ENCODE measurements at places on chromosomes 3 and 15. TPM values are rescaled to one million over a fixed set of nuclear protein-coding genes. Genes with fewer than 3 reads are reported as not detected.
A peak's percentile ranks its signal among the peaks of the same experiment; 100 is the strongest.

The LIPC gene
- total RNA-seq = 0.47 TPM

The COL7A1 gene
- total RNA-seq = 0.59 TPM

DNA sequence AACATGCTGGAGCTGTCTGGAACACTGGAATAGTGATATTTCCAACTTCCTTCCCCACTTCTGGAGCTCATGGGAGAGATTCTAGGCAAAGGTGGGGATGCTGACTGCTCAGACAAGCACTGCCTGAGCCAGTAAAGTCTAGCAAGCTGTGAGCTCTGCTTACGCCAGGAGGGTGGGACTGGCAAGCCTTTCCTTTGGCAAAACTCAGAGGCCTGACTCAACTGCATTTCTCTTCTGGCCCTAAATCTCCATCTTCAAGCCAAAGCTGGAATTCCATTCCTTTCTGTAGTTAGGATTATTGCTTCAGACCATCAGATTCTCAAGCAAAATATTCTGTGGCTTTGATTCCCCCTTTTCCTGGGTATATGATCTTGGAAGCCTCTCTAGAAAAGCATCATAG, 20.3 kb upstream of the EPB42 start:
- H3K4me1 ChIP-seq = no peaks in the 10 kb centered on the region
- H3K27ac ChIP-seq = no peak overlapping the region
- H3K4me3 ChIP-seq = no peak overlapping the region
- DNase-seq = no peak
- no peaks in the 10 kb centered on the region for H3K36me3 ChIP-seq

GRCh38 chr3:130979117-130979516, 47.5 kb downstream of the ASTE1 start:
- no peaks in the 10 kb centered on the region for H3K36me3 ChIP-seq
- H3K4me1 ChIP-seq = no peaks in the 10 kb centered on the region
- no peaks in the 10 kb centered on the region for H3K27me3 ChIP-seq

DNA sequence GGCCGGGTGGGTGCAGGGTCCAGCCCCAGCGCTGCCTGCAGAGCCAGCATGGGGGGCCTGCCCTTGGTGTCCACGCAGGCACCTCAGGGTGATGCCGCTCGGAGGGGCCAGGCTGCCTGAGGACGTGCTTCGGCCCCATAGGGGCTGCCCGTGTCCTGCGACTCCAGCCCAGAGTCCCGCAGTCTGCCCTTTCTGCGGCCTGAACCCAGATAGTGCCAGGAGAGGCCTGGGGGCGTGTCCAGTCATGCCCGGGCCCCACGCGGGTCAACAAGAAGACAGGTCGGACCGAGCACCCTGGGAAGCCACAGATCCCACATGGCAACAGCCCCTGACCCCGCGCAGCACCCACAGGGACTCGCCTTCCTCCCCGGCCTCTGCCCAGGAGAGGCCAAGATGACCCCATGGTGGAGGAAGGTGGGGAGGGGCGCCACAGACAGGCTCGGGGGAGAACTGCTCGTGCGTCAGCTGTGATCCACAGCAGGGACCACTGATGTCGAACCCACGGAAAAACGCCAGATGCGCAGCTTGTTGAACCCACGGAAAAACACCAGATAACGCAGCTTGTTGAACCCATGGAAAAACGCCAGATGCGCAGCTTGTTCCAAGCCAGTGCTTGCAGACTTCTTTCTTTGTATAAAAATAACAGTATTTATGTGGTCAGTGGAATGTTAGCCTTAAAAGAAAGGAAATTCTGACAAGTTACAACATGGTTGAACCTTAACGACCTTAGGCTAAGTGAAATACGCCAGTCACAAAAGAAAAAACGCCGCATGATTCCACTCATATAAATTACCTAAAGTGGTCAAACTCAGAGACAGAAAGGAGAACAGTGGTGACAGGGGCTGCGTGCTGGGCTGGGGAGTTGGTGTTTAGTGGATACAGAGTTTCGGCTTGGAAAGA, 28.5 kb downstream of the CYFIP1 start:
- H3K27ac ChIP-seq = no peak overlapping the region
- DNase-seq = no peak
- no peaks in the 10 kb centered on the region for H3K4me1 ChIP-seq

DNA sequence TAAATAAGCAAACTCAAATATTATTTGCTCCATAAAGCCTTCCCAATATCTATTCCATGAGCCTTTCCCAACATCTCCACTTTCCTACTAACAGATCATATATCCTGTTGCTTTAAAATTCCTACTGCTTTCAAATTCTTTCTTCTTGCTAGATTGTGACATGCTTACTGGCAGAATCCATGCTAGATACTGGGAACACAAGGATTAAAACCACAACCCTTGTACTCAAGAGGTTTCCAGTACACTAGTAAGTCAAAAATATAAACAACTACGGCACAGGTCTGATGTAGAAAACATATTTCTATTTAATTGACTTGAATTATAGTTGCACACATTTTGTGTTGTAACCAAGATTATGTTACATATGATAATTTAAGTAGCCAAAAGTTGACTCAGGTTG, 275.0 kb downstream of the ZBTB20 start:
- DNase-seq = no peak
- no peaks in the 10 kb centered on the region for H3K36me3 ChIP-seq
- no peaks in the 10 kb centered on the region for H3K4me1 ChIP-seq
- H3K27ac ChIP-seq = no peak overlapping the region
- no peaks in the 10 kb centered on the region for H3K27me3 ChIP-seq

DNA sequence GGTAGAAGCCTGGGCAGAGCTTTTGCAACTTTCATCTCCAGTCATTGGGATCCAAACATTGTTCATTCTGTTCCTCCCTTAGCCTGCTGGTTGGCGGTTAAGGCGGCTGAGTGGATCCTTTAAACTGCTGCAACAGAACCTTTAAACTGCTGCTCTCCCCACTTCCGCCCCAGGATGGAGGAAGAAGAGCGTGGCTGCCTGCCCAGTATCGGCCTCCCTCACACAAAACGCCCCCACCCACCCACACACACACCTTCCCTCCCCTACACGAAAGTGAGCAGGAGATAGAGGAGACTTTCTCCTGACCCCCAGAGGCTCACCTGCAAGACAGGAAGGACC, 460 bp upstream of the ZMAT3 start:
- no peaks in the 10 kb centered on the region for H3K36me3 ChIP-seq
- H3K4me3 ChIP-seq = peak overlapping the region; percentile 88
- peak; percentile 20 for DNase-seq
- no peaks in the 10 kb centered on the region for H3K27me3 ChIP-seq
- peaks cover 41% of the 10 kb centered on the region for H3K4me1 ChIP-seq

DNA sequence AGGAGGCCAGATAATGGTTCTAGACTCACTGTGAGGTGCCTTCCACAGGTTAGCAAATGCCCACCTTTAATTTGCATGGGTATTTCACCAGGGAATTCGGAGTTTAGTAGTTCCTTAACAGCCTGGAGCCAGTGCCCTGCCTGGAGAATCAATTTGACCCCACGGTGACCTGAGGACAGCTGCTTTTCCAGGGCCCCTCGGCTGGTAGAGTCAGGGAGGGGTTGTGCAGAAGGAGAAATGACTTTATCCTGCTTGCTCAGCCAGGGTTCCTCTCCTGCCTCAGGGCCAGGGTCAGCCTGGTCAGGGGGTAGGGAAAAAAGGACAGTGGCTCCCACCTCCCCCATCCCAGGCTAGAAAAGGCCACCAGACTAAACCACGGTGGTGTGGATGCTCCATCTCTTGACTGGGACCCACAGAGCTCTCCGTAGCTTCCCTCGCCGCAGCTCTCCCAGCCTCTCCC, 12.0 kb downstream of the DLL4 start:
- no peaks in the 10 kb centered on the region for H3K27me3 ChIP-seq
- DNase-seq = no peak
- no peak overlapping the region for H3K4me3 ChIP-seq
- no peak overlapping the region for H3K27ac ChIP-seq
- H3K36me3 ChIP-seq = no peaks in the 10 kb centered on the region
